ENCODE measurements at places on chromosomes 7 and 10.

- DNase-seq: no peak
Observed at GRCh38 chr7:29798422-29798821, 7.9 kb upstream of the WIPF3 start.

DNA sequence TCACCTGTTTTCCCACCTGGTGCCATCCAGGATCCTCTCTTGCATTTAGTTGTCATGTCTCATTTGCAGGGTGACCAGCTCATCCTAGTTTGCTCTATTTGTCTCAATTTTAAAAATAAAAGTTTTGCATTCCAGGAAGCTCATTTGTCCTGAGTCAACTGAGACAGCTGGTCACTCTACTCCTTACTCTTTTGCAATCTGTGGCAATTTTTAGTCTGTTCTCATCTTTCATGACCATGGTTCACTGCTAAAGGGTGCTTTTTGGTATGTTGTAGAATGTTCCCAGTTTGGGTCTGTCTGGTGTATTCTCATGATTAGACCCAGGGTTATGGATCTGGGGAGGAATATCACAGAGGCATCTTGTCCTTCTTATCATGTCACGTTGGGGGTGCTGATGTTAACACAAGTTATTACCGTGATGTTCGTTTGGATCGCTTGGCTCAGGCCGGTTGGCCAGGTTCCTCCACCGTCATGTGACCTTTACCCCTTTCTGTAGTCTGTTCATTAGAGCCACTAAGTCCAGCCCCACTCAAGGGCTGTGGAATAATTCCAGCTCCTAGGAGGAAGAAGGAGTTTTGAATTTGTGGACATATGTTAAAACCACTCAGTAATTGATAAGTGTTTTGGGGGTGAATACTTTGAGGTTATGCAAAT lies 103.3 kb upstream of the IGFBP3 start:
- DNase-seq: no peak

GRCh38 chr10:4498711-4499251 lies 327.2 kb upstream of the AKR1E2 start:
- DNase-seq: no peak

DNA sequence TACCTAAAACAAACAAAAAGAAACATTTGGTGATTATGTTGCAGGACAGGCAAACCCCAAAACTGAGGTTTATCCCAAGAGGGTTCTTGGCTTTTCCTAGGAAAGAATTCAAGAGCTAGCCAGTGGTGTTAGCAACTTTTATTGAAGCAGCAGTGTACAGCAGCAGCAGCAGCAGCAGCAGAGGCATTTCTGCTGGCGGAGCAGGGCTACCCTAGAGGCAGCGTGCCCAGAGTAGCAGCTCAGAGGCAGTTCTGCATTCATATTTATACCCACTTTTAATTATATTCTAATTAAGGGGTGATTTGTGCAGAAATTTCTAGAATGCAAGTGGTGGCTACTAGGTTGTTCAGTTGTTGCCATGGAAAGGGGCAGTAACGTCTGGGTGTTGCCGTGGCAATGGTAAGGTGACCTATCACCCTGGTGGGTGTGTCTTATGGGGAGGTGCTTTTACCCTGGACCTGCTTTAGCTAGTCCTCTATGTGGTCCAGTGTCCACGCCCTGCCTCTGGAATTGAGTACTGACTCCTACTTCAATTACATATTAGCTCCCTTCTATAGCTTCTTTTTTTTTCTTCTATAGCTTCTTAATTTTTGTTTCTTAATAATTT lies 53.9 kb downstream of the VCL start:
- DNase-seq: no peak

DNA sequence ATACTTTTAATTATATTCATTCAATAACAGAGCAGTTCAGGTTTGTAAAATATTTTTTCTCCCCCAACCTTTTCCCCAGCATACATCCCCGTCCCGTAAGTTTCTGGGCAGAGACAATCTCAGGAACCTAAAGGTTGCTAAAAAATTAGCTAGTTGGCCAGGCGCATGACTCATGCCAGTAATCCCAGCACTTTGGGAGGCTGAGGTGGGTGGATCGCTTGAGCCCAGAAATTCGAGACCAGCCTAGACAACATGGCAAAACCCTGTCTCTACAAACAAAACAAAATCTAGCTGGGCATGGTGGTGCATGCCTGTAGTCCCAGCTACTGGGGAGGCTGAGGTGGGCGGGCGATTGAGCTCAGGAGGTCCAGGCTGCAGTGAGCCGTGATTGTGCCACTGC lies 40.2 kb downstream of the TCF7L2 start:
- no peak for DNase-seq

GRCh38 chr7:138248609-138249008 lies 172.3 kb downstream of the AKR1D1 start:
- DNase-seq: no peak

GRCh38 chr7:50146692-50147091 lies 53.6 kb upstream of the ZPBP start:
- no peak for DNase-seq

GRCh38 chr10:110802551-110803238 lies 69.0 kb upstream of the PDCD4 start:
- DNase-seq: no peak

- no peak for DNase-seq
Observed at GRCh38 chr10:106557053-106557452, 607.5 kb downstream of the SORCS1 start.

DNA sequence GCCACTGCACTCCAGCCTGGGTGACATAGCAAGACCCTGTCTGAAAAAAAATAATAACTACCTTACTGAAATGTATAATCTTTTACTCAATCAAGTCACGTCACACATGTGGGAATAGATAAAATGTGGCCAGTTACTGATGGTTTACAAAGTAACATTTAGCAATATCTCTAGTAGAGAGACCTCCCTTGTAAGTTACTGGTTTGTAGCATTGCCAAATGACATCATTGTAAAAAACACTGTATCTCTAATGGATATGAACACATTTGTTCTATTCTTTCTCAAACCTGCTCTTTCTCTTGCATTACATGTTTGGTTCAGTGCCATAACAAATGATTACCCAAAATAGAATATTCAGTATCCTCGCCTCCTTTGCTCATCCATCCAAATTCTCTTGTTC lies 18.8 kb downstream of the TET1 start:
- DNase-seq: no peak

DNA sequence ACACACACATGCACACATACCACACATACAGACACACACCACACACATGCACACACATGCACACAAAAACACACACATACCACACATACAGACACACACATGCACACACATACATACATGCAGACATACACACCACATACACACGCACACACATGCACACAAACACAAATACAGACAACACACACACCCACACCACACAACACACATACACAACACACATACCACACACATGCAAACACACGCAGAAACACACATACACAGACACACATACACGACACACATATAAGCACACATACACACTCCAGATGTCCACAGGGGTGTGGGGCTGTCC lies 60.1 kb upstream of the PPP2R2D start:
- DNase-seq: no peak

- DNase-seq: no peak
Observed at GRCh38 chr7:140222814-140223213, 46.0 kb upstream of the KDM7A start.
